ENCODE measurements at places on chromosomes 2 and 18.

- DNase-seq = no peak
Measured at GRCh38 chr2:21047141-21048009, 3.5 kb upstream of the APOB start.

- no peak for DNase-seq
Measured at GRCh38 chr2:203631068-203631757, 75.2 kb upstream of the CD28 start.

DNA sequence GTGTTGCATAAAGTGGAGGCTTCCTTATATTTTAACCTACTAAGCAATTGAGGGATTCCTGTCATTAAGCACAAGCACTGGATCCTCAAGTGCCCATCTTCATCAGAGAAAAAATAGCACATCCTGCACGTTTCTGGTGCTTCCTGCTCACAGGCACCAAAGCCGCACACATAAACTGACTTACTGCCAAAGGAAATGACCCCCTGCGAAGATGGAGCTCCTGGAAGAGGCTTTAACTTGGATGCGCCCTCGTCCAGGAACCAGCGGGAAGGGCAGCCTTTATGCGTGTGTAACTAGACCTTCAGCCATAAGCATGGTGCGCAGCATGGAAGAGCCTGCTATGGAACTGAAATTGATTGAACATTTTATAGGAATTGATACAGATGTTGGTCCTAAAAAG lies 188.7 kb downstream of the FTCDNL1 start:
- no peak for DNase-seq

DNA sequence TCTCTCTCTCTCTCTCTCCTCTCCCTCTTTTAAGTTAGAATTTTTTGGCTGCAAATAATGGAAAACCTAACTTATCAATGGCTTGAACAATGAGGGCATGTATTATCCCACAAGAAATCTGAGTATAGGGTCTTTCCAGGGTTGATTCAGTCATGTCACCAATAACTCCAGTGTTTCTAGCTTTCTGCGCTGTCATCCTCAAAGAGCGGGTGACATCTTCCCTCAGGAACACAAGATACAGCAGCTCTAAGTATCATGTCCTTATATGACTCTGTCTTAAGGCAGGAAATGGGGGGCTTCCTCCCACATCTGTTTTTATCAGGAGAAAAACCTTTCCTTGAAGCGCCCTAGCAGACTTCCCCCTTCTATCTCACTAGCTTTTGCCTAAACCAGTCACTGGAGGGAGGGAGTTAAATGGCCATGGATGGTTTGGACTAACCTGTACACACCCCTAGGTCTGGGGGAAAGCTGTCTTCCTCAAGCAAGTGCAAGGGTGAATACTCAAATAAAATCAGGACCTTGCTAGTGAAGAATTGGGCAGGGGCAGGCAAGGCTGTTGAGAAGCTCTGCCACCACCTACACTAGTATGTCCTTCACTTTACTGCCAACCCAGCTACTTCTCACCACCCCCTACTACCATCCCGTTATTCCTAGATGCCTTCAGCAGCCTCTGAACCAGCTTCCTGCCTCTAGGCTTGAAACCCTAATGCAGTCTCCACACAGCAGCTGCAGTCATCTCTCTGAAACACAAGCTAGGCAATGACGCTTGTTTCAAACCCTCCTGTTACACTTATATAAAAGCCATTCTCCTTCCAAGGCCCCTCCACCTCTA lies 7.5 kb upstream of the TUBA4A start:
- no peak for DNase-seq

GRCh38 chr2:53242090-53242489 lies 525.5 kb upstream of the CHAC2 start:
- no peak for DNase-seq

- no peak for DNase-seq
Measured at GRCh38 chr18:11070593-11070992, 78.8 kb downstream of the PIEZO2 start.

GRCh38 chr2:170141865-170142264 lies 36.1 kb upstream of the MYO3B start:
- no peak for DNase-seq

DNA sequence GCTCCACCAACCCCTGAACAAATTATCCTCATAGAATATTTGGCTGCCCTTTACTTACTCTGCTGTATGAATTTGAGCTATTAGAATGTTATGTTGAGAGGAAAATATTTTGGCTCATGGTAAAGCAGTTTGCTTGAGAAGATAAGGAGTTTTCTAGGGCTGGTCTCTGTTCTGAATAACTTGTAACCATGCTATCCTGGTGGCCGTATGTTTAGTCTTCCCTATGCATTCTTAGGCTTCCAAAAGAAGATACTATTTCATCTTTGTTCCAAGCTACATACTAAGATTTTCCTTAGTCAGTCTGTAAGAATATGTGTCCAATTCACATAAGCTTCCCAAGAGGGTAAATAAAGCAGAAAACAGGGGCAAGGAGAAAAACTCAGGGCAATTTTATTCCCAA lies 1105.1 kb upstream of the PIK3C3 start:
- no peak for DNase-seq

- DNase-seq = peak; percentile 58
Measured at GRCh38 chr2:238108423-238109183, 8.5 kb downstream of the ESPNL start.

DNA sequence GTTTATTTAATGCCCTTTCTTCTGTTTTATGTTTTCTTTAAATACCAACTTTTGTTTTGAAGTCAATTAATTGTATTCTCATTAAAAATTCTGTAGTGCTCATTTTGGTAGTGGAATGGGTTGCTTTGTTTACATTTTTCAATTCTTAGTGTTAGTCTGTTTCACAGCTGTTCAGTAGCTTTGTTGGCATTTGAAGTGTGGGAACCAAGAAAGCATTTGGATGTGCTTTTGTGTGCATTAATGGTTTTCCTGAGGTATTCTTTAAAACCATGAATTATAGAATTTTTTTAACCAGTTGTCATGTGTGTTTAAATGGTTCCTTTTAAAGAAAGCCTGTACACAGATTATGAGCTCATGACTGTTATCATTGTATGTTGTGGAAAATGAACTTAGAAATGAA lies 19.7 kb downstream of the MIB1 start:
- no peak for DNase-seq

DNA sequence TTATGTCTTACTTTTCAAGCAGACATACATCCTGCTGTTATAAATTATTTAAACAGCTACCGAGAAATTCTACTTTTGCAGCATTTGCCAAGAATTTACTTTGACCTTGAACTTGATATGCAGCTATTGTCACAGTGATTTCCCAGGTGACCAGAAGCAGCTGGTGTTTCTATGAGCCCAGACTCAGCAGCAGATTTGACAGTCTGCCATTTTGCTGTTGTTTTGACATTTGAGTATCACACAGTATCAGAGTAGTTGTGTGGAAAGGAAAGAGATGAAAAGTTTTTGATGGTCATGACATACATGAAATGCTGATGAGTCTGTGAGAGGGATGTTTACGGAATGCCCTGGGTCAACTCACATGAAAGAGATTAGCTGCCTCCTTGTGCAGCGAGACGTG lies 6.6 kb upstream of the CCDC195 start:
- DNase-seq = peak; percentile 14

DNA sequence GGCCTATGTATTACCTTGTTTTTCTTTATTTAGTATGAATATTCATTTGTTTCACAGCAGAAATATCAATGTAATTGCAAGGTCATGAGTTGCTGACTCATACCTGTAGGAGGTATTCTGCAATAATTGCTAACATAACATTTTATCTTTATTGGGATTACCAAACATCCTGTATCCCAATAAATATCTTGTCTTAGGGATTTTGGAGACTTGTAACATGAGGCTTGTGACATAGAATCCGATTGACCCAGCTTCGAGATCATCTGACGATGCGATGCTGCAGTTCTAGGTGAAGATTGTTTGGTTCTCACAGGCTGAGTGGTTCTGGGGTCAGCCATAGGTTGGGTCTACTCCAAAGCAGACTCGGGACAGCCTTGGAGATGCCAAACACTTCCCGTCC lies 133.4 kb upstream of the RND3 start:
- DNase-seq = no peak

GRCh38 chr18:48833701-48834412 lies 116.9 kb downstream of the SMAD7 start:
- no peak for DNase-seq

GRCh38 chr2:171883275-171883893 lies 10.7 kb downstream of the SLC25A12 start:
- no peak for DNase-seq
